ENCODE measurements at places on chromosomes 6 and 20.

- peak overlapping the region; percentile 86 for H3K27ac ChIP-seq
- H3K4me3 ChIP-seq, result no peak overlapping the region
- H3K36me3 ChIP-seq, result no peaks in the 10 kb centered on the region
- peaks cover 16% of the 10 kb centered on the region for H3K4me1 ChIP-seq
Measured at GRCh38 chr6:54595844-54596243, 250.7 kb upstream of the FAM83B start.

DNA sequence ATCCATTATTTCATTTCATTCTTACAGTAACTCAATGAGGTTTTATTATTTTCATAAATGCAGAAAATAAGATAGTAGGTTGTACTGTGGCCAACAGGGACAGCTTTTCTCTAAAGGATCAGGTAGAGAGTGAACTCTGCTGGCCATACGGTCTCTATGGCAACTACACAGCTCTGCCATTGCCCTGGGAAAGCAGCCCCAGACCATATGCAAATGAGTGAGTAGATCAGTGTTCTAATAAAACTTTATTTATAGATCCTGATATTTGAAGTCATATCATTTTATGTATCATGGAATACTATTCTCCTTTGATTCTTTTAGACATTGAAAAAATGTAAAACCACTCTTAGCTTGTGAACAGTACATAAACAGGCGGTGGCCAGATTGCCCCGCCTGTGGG, 192.5 kb upstream of the RREB1 start:
- H3K36me3 ChIP-seq, result no peaks in the 10 kb centered on the region
- no peak for DNase-seq
- no peak overlapping the region for H3K4me3 ChIP-seq
- H3K4me1 ChIP-seq, result peaks cover 13% of the 10 kb centered on the region

DNA sequence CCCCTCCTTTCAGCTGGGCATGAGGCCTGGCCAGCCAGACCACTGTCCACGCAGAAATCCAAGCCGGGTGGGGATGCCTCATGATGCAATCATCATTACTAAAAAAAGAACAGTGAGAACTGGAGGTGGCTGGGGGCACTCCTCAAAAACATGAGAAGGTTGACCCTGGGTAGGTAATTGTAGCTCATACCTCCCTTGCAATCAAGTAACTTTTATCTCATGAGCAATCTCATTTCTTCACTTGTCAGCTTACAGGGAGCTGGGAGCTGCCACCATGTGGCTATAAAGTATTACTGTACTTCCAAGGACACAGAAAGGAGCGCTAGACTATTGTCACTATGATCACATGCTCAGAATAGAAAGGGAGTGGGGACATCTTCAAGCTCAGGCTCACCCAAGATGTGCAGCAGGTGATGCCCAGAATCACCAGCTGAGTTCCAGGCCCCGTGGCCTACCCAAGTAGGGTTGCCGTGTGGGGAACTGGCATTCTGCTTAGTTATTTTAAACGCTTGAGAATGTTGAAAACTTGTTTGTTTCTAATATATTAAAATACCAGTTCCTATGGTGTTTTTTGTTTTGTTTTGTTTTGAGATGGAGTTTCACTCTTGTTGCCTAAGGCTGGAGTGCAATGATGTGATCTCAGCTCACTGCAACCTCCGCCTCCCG, 3.0 kb upstream of the CDH26 start:
- H3K36me3 ChIP-seq, result no peaks in the 10 kb centered on the region
- no peak overlapping the region for H3K27ac ChIP-seq
- H3K27me3 ChIP-seq, result peaks cover 2% of the 10 kb centered on the region
- no peak for DNase-seq

GRCh38 chr20:39290575-39290974, 328.4 kb downstream of the DHX35 start:
- H3K4me1 ChIP-seq, result no peaks in the 10 kb centered on the region
- H3K36me3 ChIP-seq, result no peaks in the 10 kb centered on the region
- H3K27me3 ChIP-seq, result peaks cover 14% of the 10 kb centered on the region
- DNase-seq, result no peak
- H3K27ac ChIP-seq, result no peak overlapping the region
- no peak overlapping the region for H3K4me3 ChIP-seq

GRCh38 chr6:164751395-164751794, 558.0 kb downstream of the C6orf118 start:
- no peak overlapping the region for H3K27ac ChIP-seq
- no peak overlapping the region for H3K4me3 ChIP-seq
- DNase-seq, result no peak
- peaks cover 5% of the 10 kb centered on the region for H3K4me1 ChIP-seq

- H3K27me3 ChIP-seq, result no peaks in the 10 kb centered on the region
- no peak overlapping the region for H3K4me3 ChIP-seq
- no peaks in the 10 kb centered on the region for H3K36me3 ChIP-seq
- no peak for DNase-seq
Measured at GRCh38 chr6:24919056-24919892, 16.5 kb downstream of the RIPOR2 start.

GRCh38 chr20:62475027-62475771, 596 bp downstream of the GATA5 start:
- peaks cover 41% of the 10 kb centered on the region for H3K27me3 ChIP-seq
- H3K36me3 ChIP-seq, result no peaks in the 10 kb centered on the region
- DNase-seq, result no peak
- no peaks in the 10 kb centered on the region for H3K4me1 ChIP-seq

- no peak overlapping the region for H3K4me3 ChIP-seq
- H3K36me3 ChIP-seq, result no peaks in the 10 kb centered on the region
- peaks cover 13% of the 10 kb centered on the region for H3K4me1 ChIP-seq
- no peak for DNase-seq
Measured at GRCh38 chr6:45832063-45832462, 183.6 kb downstream of the CLIC5 start.

GRCh38 chr20:10277616-10278015, 59.0 kb downstream of the SNAP25 start:
- H3K4me1 ChIP-seq, result peaks cover 28% of the 10 kb centered on the region
- no peak overlapping the region for H3K4me3 ChIP-seq
- H3K36me3 ChIP-seq, result no peaks in the 10 kb centered on the region
- H3K27me3 ChIP-seq, result no peaks in the 10 kb centered on the region
- H3K27ac ChIP-seq, result no peak overlapping the region

DNA sequence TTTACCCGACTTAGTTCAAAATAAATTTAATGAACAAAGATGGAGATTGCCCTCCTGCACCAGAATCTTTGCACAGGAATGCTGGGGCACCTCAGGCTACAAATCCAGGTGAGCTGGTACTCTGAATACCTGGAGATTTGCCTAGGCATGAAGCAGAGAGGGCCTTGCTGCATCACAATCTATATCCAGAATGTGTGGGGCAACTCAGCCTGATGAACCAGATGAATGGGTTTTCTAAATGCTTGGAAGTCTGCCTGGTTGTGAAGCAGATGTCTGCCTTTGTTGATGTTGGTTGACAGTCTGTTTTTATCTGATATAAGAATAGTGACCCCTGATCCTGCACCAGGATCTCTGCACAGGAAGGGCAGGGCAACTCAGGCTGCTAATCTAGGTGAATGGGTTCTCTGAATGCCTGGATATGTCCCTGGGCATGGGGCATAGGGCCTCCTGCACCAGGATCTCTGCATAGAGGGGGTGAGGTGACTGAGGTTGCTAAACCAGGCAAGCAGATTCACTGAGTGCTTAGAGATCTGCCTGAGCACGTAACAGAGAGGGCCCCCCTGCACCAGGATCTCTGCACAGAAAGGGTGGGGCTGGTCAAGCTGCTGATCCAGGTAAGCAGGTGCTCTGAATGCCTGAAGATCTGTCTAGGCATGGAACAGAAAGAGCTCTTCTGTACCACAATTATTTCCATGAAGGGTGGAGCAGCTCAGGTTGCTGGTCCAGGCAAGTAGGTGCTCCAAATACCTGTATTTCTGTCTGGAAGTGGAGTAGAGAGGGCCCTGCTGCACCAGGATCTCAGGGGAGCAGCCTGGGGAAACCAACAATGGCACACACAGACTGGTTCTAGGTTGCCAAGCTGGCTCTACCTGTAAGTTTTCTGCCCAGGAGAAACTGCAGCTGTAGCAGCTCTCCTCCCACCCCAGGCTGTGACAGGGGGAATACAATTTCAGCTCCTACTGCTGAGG, 437.5 kb downstream of the MMUT start:
- H3K27me3 ChIP-seq, result no peaks in the 10 kb centered on the region
- DNase-seq, result no peak
- H3K4me3 ChIP-seq, result no peak overlapping the region
- H3K36me3 ChIP-seq, result no peaks in the 10 kb centered on the region
- H3K4me1 ChIP-seq, result no peaks in the 10 kb centered on the region
- H3K27ac ChIP-seq, result no peak overlapping the region

GRCh38 chr20:49646126-49646525, 67.6 kb downstream of the B4GALT5 start:
- H3K36me3 ChIP-seq, result peaks cover 46% of the 10 kb centered on the region
- H3K27ac ChIP-seq, result peak overlapping the region; percentile 15
- no peak for DNase-seq
- H3K4me1 ChIP-seq, result peaks cover 6% of the 10 kb centered on the region
- no peak overlapping the region for H3K4me3 ChIP-seq

- H3K4me3 ChIP-seq, result no peak overlapping the region
- peaks cover 15% of the 10 kb centered on the region for H3K27me3 ChIP-seq
- no peak overlapping the region for H3K27ac ChIP-seq
- H3K36me3 ChIP-seq, result no peaks in the 10 kb centered on the region
Measured at GRCh38 chr6:110471726-110472365, 4.6 kb downstream of the SLC22A16 start.

All from chondrocyte (in vitro differentiated cells).